GM12878 (cell line): ENCODE measurements at places on chromosomes 16 and 17. TPM values are rescaled to one million over a fixed set of nuclear protein-coding genes. Genes with fewer than 3 reads are reported as not detected.

DNA sequence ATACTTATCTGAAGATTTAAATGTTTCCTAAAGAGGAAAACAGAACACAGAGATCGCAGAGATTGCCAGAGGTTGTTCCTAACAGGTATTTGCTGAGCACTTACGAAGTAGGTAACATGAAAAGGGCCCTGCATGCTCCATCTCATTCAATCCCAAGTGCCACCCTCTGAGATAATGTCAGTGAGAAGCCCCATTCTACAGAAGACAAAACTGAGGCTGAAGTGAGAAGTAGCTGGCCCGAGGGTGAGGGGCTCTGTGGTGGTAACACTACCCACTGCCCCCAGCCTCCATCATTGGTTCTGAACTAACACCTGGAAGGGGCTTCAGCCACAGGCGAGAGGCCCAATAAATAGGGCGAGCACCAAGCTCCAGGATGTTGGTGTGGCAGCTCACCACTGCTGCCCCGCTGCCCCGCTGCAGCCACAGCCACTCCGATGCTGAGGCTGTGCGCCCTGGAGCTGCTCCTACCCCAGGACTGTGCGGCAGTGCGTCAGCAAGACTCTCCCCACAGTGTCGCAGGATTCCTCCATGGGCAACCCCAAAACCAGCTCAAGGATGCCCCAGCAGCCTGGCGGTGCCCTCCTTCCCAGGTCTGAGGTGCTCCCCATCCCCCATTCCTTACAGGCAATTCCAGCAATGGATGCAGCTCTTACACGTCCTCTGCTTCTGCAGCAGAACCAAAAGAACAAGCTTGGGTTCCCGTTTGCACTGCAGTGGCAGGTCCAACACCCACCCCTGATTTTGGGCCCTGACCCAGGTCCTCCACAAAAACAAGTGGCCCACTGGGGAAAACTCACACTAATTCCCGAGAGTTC, 10.3 kb downstream of the FLCN start:
- no peak for DNase-seq

Gene CCL7
- total RNA-seq, result not detected in 2 replicates

DNA sequence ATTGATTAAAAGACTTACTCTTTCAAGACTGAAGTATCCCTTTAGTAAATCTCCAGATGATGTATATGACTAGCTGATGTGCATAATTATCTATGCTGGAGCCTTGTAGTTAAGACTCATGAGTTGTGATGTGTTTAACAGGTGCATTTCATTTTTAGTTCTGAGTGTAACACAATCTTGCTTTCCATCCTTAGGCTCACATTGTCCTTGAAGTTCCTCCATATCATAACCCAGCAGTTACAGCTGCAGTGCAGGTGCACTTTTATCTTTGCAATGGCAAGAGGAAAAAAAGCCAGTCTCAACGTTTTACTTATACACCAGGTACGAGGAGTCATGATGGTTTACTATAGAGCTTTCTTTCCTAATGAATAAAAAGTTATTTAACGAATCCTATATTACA, 52.9 kb downstream of the ESRP2 start:
- DNase-seq, result no peak

- no peak for DNase-seq
Observed at GRCh38 chr17:42246515-42246914, 29.7 kb downstream of the STAT5B start.

DNA sequence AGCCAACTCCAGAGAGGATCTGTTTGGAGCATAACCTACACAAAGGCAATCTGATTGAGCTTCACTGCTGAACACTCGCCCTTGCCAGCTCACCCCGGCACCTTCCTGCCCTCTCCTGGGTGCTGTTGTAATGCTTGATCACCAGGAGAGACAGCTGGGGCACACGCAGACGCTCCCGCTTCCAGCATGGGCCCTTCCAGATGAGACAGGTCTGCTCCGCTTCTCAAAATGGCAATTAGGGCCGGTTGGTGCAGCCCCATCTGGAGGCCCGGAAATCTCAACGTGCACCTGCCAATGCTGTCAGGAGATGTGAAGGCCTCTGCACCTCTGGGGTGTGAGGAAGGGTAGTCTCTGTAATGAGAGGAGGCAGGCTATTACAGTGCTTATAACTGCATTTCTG, 206.1 kb downstream of the ABCC12 start:
- no peak for DNase-seq

Gene ZNF469
- 0.16 and 0.21 TPM in 2 replicates for total RNA-seq

DNA sequence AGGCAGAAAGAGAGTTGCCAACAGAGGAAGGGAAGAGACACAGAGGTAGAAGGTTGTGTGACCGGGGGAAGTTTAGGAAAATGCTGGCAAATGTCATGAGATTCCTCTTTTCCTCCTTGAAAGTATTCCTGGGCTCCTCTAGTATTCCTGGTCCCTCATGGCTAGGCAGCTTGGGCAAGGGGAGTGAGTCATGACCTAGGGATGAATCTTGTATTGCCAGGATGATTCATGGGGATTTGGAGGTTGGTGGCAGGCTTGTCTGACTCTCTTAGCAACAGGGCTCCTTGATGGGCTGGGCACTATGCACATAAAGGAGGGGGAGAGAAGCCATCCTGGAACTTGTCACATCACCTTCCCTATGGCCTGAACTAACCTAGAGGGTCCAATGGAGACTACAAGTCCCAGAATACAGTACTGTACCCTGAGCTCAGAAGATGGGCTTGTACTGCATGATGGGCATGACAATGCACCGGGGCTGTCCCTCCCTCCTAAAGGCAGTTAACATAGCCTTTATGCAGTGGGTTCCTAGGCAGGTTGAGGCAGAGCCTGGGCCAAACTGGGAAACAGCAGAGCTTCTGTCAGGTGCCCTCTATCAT, 2.1 kb upstream of the SEZ6 start:
- no peak for DNase-seq

- no peak for DNase-seq
Observed at GRCh38 chr17:47690121-47690520, 3.8 kb upstream of the TBKBP1 start.

- DNase-seq, result no peak
Observed at GRCh38 chr17:58207451-58207850, 11.6 kb downstream of the MKS1 start.

Gene MT3
- total RNA-seq, result not detected in 2 replicates

Gene DOC2B
- not detected in 2 replicates for total RNA-seq

DNA sequence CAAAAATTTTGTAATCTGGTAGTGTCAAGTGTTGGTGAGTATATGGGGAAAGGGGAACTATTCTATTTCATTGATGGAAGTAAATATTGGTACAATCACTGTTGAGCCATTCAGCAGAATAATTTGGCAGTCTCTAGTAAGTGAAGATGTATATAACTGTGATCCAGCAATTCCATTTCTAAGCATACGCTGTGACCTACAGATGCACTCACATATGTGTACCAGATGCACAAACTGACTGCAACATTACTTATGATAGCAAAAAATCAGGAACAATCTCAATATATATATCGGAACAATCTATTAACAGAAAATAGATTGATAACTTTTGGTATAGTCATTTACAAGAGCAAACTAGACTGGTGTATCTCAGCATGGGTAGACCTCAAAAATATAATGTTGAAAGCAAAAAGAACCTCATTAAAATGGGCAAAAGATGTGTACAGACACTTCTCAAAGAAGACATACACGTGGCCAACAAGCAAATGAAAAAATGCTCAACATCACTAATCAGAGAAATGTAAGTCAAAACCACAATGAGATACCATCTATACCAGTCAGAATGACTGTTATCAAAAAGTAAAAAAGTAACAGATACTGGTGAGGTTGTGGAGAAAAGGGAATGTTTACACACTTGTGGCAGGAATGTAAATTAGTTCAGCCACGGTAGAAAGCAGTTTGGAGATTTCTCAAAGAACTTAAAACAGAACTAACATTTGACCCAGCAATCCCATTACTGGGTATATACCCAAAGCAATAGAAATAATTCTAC, 20.7 kb downstream of the ADAP2 start:
- no peak for DNase-seq

DNA sequence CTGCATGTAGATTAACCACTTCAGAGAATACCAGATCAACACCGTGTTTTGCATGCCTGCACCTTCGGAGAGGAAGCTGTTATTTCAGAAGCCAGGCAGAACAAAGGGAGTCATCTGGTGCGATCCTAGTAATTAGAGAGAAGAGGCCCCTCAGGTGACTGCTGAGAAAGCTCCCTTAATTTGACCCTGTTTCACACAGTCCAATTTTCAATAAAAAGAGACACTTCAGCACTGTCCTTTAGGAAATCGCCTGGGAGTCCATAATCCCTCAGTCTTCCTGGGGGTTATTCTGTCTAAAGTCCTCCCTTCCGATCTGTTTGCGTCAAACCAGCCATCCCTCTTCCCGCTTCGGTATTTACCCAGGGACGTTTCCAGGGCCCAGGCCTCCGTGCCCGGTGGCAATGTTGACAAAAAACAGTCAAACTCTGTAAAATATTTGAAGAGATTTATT, 23.4 kb upstream of the TNRC6C start:
- no peak for DNase-seq

GRCh38 chr17:39667262-39667944, 850 bp upstream of the PNMT start:
- no peak for DNase-seq

DNA sequence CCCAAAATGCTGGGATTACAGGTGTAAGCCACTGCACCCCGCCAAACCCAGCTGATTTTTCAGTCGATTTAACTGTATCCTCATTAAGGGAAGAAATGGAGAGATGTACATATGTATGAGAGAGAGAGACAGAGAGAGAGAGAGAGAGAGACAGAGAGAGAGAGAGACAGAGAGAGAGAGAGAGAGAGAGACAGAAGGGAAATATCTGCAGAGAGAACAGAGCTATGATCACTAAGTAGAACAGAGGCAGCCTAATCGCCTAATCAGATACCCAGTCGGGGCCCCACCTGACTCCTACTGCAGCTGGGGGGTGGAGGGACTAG, 70.0 kb downstream of the RBBP6 start:
- DNase-seq, result no peak

Gene PDIA2
- total RNA-seq, result 0.32 and 0.36 TPM in 2 replicates

DNA sequence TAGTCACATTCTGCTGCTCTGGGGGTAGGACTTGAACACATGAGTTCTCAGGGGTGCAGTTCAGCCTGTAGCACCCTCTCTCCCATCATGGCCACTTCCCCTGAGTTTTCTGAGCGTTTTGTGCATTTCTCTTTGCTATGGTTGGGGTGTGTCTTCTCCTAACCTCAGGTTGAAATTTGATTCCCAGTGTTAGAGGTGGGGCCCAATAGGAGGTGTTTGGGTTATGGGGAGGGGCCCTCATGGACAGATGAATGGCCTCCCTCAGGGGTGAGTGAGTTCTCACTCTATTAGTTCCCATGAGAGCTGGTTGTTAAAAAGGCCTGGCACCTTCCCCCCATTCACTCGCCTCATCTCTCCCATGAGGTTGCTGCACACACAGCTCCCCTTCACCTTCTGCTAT, 101.1 kb downstream of the FOXL1 start:
- DNase-seq, result no peak

- no peak for DNase-seq
Observed at GRCh38 chr17:1643293-1643998, 2.1 kb downstream of the SCARF1 start.

DNA sequence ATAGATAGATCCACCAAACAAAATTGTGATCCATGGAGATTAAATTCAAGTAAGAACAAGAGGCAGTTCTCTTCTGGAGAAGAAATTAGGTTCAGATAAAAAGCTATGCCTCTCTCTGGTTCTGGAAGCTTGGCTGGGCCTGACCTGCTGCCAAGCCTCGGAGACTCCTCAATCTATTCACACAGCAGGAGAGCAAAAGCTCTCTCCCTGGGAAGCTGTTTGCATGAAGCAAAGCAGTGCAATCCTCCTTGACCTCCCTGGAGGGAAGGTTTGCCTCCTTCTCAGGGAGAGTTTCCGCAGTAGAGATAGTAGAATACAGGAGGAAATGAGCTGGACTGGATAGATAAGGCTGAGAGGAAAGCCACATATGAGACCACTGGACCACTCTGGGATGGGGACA, 78.1 kb upstream of the GNAO1 start:
- no peak for DNase-seq

Gene CACNG1
- not detected in 2 replicates for total RNA-seq
